Activated T-cell treated with anti-CD3 and anti-CD28 coated beads, Interleukin-2, amount 50 U/mL, for 4 hours (primary cell): ENCODE measurements at places on chromosomes 4 and X. TPM values are rescaled to one million over a fixed set of nuclear protein-coding genes. Genes with fewer than 3 reads are reported as not detected.

The KLHL34 gene
- 0.53 TPM for total RNA-seq

The SSX2B gene
- 0.21 TPM for total RNA-seq

The CCDC120 gene
- 4.2 TPM for total RNA-seq

The BEX5 gene
- 1.8 TPM for total RNA-seq

The FANCB gene
- total RNA-seq: 9.1 TPM

The TMEM31 gene
- not detected for total RNA-seq

The PIM2 gene
- 279 TPM for total RNA-seq

The S100G gene
- total RNA-seq: not detected

DNA sequence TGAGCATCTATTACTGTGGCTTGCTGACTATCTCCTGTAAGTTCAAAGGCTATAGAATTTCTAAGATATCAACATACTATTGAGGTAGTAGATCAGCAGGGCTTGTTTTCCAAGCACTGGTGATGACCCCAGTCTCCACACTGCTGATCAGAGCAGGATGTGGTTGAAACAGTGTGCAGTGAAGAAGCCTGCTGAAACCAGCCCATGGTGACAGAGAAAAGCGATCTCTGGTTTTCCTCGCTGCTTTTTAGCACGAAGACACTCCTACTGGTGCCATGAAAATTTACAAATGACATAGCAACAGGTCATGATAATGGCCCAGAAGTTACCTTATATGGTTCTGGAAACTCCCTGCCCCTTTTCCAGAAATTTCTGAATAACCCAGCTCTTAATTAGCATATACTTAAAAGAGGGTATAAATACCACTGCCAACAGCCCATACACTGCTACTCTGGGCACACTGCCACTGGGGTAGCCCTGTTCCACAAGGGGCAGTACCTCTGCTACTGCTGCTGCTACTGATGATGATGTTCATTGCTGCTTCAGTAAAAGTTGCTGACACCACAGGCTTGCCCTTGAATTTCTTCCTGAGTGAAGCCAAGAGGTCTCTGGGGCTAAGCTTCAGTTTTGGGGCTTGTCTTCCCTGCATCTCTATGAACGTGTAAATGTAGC, 1689.5 kb upstream of the PCDH10 start:
- DNase-seq: no peak

DNA sequence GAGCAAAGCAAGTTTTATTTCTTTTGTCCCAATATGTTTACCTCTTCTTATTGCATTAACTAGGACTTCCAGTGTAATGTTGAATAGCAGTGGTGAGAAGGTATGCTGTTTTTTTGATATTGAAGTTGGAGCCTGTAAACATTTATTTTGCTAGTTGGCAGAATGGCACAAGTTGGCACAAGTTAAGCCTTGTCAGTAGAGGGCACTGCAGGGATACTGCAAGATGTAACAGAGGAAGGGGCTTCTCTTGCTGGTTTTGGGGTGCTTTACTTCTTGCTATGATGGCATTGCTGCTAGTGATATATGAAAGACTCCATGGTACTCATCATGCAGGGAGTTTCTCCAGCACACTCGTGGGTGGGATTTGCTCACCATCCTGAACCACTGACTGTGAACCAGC, 327.3 kb upstream of the ARX start:
- DNase-seq: no peak

GRCh38 chr4:128571747-128572146, 237.8 kb upstream of the JADE1 start:
- no peak for DNase-seq

GRCh38 chrX:54495814-54496516, at the start of gene FGD1:
Gene FGD1 (minus strand): TSS chrX:54496234. CDS start chrX:54495432, 802 bp downstream.
- DNase-seq: peak; percentile 48

- DNase-seq: no peak
Observed at GRCh38 chrX:96436105-96436504, 248.5 kb upstream of the DIAPH2 start.

GRCh38 chrX:130125091-130125874, 15.0 kb upstream of the ELF4 start:
- DNase-seq: no peak

GRCh38 chrX:71619986-71620385, 1.7 kb upstream of the CXCR3 start:
- DNase-seq: no peak
